ENCODE measurements at places on chromosomes 4 and X.

- no peak for DNase-seq
Measured at GRCh38 chr4:54484383-54484782, 173.4 kb upstream of the KIT start.

GRCh38 chr4:111263836-111264235, 641.0 kb upstream of the PITX2 start:
- no peak for DNase-seq

DNA sequence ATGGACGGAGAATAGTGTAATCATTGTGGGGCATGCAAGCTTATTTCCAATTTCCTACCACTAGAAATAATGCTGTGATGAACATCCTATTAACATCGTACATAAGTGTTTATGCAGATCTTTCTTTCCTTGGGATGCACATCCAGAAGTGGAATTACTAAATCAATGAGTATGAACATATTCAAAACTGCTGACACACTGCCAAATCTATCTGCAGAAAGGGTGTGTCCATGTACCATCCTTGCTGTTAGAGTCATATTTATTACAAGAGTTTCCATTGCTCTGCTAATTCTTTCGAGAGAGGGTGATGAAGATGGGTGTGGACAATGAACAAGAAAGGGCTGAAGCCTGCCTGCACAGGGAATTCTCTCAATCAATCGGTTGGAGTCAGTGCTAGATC, 82.6 kb downstream of the GPC4 start:
- no peak for DNase-seq

- no peak for DNase-seq
Measured at GRCh38 chr4:156870131-156870530, 101.5 kb downstream of the PDGFC start.

DNA sequence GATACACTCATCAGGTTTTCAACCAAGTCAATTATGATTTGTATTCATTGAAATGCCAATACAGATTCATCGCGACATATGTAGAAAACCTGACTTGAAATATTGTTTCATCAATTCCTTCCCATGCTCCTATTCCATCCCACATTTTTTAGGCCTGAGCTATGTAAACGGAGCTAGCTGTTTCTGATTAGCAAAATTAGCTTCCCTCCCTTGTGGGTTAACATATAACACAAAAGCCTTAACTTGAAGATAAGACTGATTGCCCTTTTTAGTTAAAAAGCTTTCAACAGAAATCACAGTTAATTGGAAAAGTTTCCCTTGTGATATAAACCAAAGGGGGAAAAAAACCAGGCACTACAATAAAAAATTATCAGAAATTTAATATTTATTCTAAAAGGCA, 32.8 kb upstream of the DCLK2 start:
- no peak for DNase-seq

GRCh38 chrX:17567187-17567586, 170.1 kb upstream of the SCML1 start:
- DNase-seq, result no peak

DNA sequence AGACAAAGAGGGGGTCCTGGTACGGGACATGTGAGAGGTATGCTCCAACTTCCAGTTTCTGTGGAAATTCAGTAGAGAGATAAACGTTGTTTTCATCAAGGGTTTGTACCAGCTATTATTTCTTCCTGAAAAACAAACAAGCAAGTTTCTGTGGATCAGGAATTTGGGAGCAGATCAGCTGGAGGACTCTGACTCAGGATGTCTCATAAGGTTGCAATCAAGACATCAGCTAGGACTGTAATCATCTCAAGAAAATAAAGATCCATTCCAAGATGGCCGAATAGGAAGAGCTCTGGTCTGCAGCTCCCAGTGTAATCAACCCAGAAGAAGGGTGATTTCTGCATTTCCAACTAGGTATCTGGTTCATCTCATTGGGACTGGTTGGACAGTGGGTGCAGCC, 23.5 kb upstream of the NFKB1 start:
- no peak for DNase-seq

DNA sequence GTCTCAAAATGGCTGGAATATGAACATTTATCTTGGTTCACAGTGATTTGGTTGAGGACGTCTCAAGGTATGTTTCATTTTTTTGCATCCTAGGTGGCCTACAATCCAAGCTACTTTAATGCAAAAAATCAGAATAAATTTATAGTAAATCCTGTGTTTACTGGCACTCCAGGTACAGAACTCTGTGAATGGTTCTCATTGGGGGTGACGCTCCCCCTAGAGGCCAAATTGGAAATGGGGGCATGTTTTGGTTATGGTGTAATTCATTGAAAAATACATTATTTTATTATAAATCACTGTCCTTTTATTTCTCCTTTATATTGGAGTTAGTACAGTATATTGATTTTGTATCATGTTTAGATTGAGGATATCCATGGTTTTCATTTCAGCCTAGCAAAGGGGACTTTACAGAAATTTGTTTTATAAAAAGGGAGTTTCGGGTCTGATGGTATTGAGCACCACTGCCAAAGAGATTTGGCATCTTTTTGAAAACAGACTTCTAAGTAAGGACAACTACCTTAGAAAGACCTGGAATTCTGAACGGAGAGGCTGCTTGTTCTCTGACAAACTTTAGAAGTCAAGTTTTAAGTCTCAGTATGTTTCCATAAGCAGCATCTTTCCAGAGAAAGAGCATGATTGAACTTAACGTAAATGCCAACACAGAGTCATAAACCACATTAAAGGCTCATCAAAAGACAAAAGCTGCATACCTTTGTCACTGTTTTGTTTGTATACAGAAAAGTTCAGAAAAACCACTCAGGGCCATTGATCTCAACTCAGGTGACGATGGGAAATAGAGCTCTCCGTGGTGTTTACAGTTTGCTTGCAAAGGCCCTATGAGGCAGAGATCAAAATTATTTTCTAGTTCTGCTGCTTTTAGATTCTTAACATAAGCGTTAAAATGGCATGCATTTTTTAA, 19.4 kb downstream of the MTM1 start:
- DNase-seq, result peak; percentile 59

All from CD4-positive, alpha-beta T cell treated with Interleukin-12 subunit alpha and Interleukin-12 subunit beta, for 1 hour (primary cell).